ENCODE measurements at places on chromosomes 2 and 18.
A peak's percentile ranks its signal among the peaks of the same experiment; 100 is the strongest.

DNA sequence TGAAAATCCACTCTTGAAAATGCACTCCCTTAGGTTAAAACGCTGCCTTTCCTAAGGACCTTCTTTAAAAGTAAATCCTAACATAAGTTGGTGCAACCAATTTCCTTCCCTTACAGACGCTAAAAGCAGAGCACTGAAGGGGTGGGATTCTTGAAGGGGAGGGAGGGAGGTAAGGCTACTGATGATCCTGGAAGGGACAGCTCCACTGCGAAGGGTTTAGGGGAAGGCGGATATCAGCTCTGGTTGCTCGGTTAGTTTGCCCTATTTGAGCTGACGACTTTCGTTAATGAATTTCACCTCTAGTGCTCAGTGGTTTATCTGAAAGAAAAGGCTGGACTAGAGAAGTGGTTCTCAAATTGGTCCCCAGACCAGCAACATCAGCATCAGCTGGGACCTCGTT lies 49.7 kb upstream of the SIGLEC15 start:
- peaks cover 62% of the 10 kb centered on the region for H3K27me3 ChIP-seq
- H3K36me3 ChIP-seq: peaks cover 2% of the 10 kb centered on the region
- no peak for DNase-seq
- H3K4me3 ChIP-seq: peak overlapping the region; percentile 76
- no peak overlapping the region for H3K27ac ChIP-seq

DNA sequence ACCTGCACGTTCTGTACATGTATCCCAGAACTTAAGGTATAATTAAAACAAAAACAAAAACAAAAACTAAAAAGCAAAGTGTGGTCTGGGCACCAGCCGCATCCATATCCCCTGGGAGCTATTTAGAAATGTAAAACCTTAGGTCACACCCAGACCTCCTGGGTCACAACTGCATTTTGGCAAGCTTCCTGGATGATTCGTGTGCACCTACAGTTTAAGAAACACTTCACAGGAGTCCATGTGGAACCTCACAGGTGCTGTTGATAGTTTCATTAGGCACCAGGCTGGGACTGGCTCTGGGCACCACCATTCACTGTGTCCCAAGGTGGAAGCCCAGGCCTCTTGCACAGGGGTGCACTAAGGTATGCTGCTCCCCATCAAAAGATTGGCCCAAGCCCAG lies 103.6 kb upstream of the BOD1L2 start:
- H3K27ac ChIP-seq: no peak overlapping the region
- no peaks in the 10 kb centered on the region for H3K36me3 ChIP-seq
- DNase-seq: no peak
- H3K4me3 ChIP-seq: no peak overlapping the region
- H3K4me1 ChIP-seq: no peaks in the 10 kb centered on the region

DNA sequence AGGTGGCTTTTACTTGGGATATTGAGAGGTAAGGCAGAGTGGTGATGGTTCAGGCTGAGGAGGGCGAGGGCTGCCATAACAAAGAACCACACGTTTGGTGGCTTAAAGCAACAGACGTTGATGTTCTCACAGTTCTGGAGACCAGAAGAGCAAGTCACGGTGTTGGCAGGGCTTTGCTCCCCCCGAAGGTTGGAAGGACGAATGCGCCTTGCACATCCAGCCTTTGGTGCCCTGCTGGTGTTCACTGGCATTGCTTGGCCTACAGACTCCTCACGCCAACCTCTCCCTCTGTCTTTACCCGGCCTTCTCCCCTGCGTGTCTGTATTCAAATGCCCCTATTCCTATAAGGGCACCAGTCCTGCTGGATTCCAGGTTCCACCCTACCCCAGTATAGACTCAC lies 125.4 kb downstream of the TPO start:
- H3K27ac ChIP-seq: no peak overlapping the region
- DNase-seq: no peak
- H3K4me1 ChIP-seq: peaks cover 2% of the 10 kb centered on the region
- H3K36me3 ChIP-seq: no peaks in the 10 kb centered on the region

- no peak for DNase-seq
- no peaks in the 10 kb centered on the region for H3K27me3 ChIP-seq
- no peaks in the 10 kb centered on the region for H3K4me1 ChIP-seq
- no peak overlapping the region for H3K4me3 ChIP-seq
These were observed 541.5 kb downstream of the LRP1B start for GRCh38 chr2:141589314-141589713.

- no peak for DNase-seq
- no peaks in the 10 kb centered on the region for H3K27me3 ChIP-seq
- peaks cover 2% of the 10 kb centered on the region for H3K4me1 ChIP-seq
- H3K4me3 ChIP-seq: no peak overlapping the region
These were observed 22.6 kb downstream of the CROCC2 start for GRCh38 chr2:240928476-240929363.

GRCh38 chr2:104606056-104606455 lies 247.9 kb upstream of the POU3F3 start:
- no peak overlapping the region for H3K4me3 ChIP-seq
- no peaks in the 10 kb centered on the region for H3K27me3 ChIP-seq
- no peak overlapping the region for H3K27ac ChIP-seq
- H3K36me3 ChIP-seq: no peaks in the 10 kb centered on the region
- no peaks in the 10 kb centered on the region for H3K4me1 ChIP-seq

- no peaks in the 10 kb centered on the region for H3K4me1 ChIP-seq
- H3K27ac ChIP-seq: no peak overlapping the region
- H3K4me3 ChIP-seq: no peak overlapping the region
- DNase-seq: no peak
These were observed 257.8 kb upstream of the GALNT5 start for GRCh38 chr2:156999661-157000060.

- H3K27ac ChIP-seq: no peak overlapping the region
- no peaks in the 10 kb centered on the region for H3K27me3 ChIP-seq
- peaks cover 39% of the 10 kb centered on the region for H3K4me1 ChIP-seq
- peaks cover 33% of the 10 kb centered on the region for H3K36me3 ChIP-seq
- H3K4me3 ChIP-seq: no peak overlapping the region
These were observed 107.1 kb downstream of the NFATC1 start for GRCh38 chr18:79502782-79503181.

Data from T-helper 2 cell treated with Interferon-gamma antibody and Interleukin-4, amounts not matched to agents 5 μg/mL and 100 μg/mL, for 36 hours (primary cell).